ENCODE measurements at places on chromosomes 11 and 22.

DNA sequence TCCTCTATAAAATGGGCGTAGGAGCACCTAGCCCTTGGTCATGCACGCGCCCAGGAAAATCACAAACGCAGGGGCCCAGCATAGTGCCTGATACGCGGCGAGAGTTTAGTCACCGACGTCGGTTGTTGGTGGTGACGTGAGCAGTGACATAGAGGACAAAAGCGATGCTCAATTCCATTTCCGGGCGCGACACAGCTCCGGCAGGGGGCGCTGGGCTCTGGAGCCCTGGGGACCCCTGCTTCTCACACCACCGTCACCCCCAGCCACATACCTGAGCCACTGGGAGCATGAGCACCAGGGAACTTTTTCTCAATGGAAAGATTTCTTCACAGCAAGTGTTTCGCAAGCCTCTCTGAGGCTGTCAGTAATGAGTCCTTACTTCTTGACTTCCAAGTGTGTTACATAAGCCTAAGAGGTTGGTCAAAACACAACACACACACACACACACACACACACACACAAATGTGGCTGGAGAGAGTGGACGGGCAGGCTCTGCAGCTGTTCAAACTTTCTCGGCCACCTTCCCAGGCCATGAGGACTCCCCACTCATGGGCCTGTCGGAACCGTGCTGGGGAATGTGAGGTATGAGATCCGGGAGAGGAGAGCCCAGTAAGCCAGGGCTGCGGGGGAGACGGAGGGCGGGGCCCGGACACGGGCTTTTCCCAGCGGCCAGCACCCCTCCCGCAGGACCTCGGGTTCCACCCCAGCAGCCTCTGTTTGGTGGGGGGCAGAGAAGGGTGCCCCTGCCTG, 36.9 kb upstream of the LINC01488 start:
- peak; percentile 89 for DNase-seq

DNA sequence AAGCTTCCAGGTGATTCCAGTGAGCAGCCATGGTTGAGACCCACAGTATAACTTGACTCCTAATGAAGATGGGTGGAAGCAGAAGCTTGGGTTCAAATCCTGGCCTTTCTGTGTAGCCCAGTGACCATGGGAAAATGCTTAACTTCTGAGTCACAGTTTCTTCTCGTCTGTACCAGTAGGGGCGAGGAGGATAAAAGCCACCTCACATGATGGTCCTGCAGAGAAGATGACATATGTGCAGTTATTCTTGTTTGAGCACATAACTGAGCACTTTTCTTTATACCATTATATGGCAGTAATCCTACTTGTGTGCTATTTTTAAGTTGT, 4.9 kb downstream of the TMEM109 start:
- no peak for DNase-seq

- no peak for DNase-seq
Measured at GRCh38 chr11:116955949-116956348, 118.5 kb upstream of the APOA1 start.

- no peak for DNase-seq
Measured at GRCh38 chr11:134598368-134598767, 186.3 kb upstream of the B3GAT1 start.

GRCh38 chr11:106399076-106399511, 321.6 kb downstream of the AASDHPPT start:
- peak; percentile 98 for DNase-seq

- no peak for DNase-seq
Measured at GRCh38 chr11:68399916-68400315, 60.6 kb upstream of the PPP6R3 start.

DNA sequence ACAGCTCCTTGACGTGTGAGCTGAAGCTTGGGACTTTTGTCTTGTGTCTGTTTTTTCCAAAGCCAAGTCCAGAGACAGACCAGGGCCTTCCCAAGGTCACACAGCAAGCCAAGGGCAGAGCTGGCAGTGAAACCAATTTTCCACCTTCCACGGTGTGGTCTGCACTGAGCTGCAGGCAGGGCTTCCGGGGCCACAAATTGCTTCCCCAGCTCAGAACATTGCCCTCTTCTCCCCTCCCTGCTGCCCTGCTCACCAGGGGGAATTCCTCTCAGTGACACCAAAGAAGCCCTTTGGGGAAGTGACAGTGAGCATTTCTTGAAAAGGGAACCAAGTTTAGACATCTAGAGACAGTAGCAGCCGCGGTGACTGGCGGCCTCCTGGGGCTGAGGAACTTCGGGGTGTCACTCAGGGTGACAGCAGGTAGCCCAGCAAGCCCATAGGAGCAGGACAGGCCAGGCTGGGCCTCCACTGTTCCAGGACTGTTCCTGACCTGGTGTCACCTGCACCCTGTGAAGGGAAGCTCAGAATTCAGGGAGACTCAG, 9.2 kb downstream of the FXYD2 start:
- no peak for DNase-seq

DNA sequence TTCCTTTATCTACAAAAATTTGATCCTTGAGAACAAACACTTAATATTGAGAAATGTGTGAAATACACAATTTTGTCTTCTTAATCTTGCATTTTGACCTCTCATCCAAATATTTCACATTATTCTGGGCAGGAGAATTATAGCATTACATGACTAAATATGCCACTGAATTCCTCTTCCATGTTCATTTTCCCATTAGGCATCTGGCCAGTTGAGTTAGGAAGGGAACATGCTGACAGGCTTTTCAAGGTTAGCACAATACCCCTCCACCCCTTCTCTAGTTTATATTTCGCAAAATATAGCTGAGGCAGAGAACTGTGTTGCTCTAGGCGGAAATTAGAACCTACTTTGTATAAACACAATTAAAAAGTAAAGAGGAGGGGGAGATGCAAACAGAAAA, 271.7 kb upstream of the ZC3H12C start:
- no peak for DNase-seq
